ENCODE measurements at places on chromosomes 1 and 21. TPM values are rescaled to one million over a fixed set of nuclear protein-coding genes. Genes with fewer than 3 reads are reported as not detected.

CBS gene
- polyA plus RNA-seq, result 5.9 TPM

DNAJC11 gene
- 39.2 TPM for polyA plus RNA-seq

GRCh38 chr1:55179177-55179835 is 35.9 kb downstream of the USP24 start:
- no peak for DNase-seq

- DNase-seq, result no peak
These were observed 1.4 kb upstream of the DPM3 start for GRCh38 chr1:155141749-155142148.

GRCh38 chr1:89546082-89546889 is 21.7 kb downstream of the LRRC8B start:
- no peak for DNase-seq

DNAJB4 gene
- polyA plus RNA-seq, result 74.8 TPM

PPP1R8 gene
- polyA plus RNA-seq, result 35.2 TPM

PTAFR gene
- 2.1 TPM for polyA plus RNA-seq

ZNF697 gene
- 7.9 TPM for polyA plus RNA-seq

PRELP gene
- polyA plus RNA-seq, result 7.6 TPM

GRCh38 chr1:226355669-226356551 is 46.9 kb upstream of the LIN9 start:
- peak; percentile 67 for DNase-seq

GRCh38 chr1:72100771-72101170 is 181.6 kb downstream of the NEGR1 start:
- DNase-seq, result no peak

Data from muscle of back (tissue), 13 donors.